ENCODE measurements at places on chromosomes 5 and 9.

DNA sequence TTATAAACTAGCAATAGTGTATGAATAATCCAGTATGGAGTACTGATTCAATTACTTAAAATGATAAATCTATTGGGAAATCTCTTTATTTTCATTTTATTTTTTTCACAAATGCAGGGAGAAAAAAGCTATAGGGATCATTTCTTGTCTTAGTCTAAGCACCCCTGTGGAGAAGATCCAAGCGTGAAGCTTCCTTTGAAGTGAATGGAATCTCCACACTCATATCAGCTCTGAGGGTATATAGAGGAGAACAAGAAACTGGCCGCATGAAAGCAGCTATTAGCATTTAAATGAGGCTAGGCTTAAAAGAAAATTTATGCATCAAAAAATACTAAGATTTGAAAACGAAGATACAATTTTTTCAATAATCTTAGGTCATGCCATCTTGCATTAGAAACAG is 12.9 kb upstream of the PAM start:
- no peak for DNase-seq

DNA sequence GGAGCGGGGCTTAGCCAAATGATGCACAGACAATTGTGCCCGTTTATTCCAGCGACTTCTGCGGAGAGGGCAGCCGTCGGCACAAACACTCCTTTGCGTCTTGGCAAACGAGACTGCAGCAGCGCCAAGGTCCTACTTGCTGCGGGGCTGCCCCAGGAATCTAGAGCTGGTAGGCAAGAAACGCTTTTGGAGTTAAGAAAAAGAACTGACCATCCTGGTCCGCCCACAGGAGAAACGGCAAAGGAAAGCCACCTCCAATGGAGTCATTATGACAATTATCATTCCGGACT is 2.3 kb downstream of the RXFP3 start:
- no peak for DNase-seq

- DNase-seq, result no peak
Observed at GRCh38 chr9:35615981-35616680, 2.1 kb downstream of the CD72 start.

DNA sequence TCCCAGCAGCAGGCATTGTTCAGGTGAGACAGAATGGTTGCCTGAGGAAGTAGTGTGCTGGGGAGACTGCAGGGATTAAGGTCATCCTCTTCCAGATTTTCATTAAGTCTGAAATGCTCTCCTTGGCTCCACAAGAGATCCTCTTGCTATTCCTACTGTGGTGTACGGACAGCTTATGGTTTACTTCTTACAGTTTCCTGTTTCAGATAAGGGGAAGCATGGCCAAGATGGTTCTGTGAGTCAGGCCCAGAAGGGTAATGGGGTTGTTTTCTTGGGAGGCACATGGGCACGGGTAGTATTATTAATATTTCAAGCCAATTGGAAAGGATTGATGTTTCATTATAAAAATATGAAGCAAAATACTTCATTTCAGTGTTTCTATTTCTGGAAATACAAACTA is 42.9 kb downstream of the GLRX start:
- DNase-seq, result no peak

- no peak for DNase-seq
Observed at GRCh38 chr5:158800481-158800880, 299.2 kb downstream of the EBF1 start.

DNA sequence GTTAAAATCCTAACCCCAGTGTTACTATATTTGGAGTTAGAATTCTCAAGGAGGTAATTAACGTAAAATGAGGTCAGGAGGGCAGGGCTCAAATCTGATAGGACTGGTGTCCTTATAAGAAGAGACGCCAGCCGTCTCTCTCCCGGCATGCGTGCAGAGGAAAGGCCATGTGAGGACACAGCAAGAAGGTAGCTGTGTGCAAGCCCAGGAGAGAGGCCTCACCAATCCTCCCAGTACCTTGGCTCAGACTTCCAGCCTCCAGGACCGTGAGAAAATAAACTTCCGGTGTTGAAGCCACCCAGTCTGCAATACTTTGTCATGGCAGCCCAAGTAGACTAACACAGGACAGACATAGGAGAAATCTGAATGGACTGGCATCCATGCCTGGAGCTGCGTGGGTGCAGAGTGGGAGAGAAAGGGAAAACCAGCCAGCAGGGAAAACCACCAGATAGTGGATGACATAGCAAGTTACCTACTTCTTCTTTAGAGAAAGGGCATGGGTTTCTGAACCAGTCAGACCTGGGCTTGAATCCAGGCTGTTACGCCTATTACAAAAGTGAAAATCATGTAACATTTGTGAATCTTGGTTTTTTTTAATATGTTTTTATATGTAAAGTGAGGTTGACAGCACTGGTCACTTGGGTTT is 89.2 kb downstream of the FSTL4 start:
- no peak for DNase-seq

DNA sequence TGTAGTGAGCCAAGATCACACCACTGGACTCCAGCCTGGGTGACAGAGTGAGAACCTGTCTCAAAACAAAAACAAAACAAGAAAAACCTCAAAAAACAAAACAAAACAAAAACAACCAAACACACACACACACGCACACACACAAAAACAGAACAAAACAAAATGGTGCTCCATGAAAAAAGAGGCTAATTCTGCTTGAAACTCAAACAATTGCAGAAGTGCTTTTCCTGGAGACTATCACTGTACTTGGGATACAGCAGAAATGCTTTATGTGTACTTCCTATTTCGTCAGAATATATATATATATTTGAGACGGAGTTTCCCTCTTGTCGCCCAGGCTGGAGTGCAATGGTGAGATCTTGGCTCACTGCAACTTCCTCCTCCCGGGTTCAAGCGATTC is 49.9 kb upstream of the HSPA9 start:
- DNase-seq, result no peak

- DNase-seq, result no peak
Observed at GRCh38 chr5:33939556-33940262, 3.5 kb downstream of the RXFP3 start.

GRCh38 chr5:41219658-41220269 is 6.4 kb upstream of the C6 start:
- DNase-seq, result no peak

GRCh38 chr5:53369681-53370080 is 110.7 kb upstream of the FST start:
- no peak for DNase-seq

GRCh38 chr5:153618867-153619266 is 128.4 kb downstream of the GRIA1 start:
- no peak for DNase-seq
